DMS153 (cell line): ENCODE measurements at places on chromosomes 7 and 10.

DNA sequence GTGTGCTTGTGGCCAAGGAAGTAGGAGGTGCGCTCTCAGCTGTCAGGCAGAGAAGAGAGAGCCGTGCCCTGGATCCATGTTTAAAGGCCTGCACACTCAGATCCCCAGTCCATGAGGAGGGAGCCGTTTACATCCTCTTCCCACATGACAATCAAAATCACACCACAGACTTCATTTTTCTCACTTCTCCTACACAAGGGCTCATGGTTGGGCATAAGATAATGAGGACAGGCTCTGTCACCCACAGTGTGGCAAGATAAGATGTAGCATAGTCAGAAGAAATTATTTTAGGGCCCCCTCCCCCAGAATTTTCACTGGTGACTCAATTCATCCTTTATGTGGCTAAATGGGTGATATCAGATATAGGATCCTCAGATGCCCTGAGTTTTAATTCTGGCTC is 35.9 kb upstream of the INHBA start:
- DNase-seq, result no peak

GRCh38 chr7:134593530-134594392 is 44.9 kb downstream of the AKR1B15 start:
- no peak for DNase-seq

GRCh38 chr10:14687340-14687739 is 87.4 kb downstream of the FAM107B start:
- peak; percentile 75 for DNase-seq

GRCh38 chr7:149459201-149459539 is 1.7 kb downstream of the ZNF777 start:
- DNase-seq, result no peak
